ENCODE measurements at places on chromosomes 16 and 17.

GRCh38 chr17:73157521-73157890 lies 7.3 kb upstream of the SSTR2 start:
- DNase-seq = no peak

GRCh38 chr17:19495828-19496528 lies 37.7 kb upstream of the SLC47A1 start:
- DNase-seq = no peak

DNA sequence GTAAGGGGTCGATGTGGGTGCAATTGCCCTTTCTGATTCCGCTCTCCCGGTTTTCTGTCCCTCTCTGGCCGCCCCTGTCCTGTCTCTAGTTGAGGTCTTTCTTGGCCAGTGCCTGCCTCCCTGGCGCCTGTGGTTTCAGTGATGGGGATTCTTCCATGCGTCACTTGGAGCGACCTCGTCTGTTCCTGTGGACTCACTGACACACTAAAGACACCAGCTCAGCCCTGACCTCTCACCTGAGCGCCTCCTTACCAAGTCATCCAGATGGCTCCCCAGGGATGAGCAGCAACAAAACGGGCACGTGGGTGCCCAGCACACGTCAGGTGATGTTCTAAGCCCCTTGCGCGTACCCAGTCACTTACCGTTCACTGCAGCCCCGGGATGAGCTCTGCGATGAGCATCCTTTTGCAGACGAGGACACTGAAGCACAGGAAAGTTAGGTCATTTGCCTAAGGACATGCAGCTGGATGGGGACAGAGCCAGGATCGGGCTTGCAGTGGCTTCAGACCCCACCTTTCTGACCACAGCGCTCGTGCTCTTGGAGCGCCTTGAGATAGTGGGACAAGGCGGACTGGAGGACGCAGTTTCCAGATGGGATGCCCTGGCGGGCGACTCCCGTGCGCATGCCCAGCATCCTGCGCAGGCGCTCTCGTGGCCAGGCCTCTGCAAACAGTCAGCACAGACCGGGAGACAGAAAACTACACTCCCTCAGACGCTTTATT lies 11.5 kb upstream of the LGALS3BP start:
- DNase-seq = no peak

DNA sequence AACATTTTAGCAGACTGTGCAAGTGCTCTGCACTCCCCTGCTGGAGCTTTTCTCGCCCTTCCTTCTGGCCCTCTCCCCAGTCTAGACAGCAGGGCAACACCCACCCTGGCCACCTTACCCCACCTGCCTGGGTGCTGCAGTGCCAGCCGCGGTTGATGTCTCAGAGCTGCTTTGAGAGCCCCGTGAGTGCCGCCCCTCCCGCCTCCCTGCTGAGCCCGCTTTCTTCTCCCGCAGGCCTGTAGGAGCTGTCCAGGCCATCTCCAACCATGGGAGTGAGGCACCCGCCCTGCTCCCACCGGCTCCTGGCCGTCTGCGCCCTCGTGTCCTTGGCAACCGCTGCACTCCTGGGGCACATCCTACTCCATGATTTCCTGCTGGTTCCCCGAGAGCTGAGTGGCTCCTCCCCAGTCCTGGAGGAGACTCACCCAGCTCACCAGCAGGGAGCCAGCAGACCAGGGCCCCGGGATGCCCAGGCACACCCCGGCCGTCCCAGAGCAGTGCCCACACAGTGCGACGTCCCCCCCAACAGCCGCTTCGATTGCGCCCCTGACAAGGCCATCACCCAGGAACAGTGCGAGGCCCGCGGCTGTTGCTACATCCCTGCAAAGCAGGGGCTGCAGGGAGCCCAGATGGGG lies 3.1 kb downstream of the GAA start:
- no peak for DNase-seq

DNA sequence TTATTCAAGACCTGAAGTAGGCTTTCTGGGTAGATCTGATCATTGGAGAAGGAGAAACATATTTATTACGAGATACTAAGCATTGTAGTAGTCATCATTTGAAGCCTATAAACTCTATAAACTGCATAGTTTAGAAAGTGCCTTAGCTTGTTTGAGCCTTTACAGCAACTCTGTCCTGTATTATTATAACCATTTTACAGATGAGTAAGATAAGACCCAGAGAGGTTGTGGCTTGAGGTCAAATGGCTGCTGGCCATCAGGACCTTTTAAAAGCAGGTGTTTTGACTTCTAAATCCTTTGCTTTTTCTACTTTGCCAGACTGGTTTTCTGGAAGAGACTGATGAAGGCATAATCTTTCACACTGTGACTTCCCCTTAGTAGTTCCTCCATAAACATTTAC lies 7.1 kb downstream of the USP10 start:
- no peak for DNase-seq

DNA sequence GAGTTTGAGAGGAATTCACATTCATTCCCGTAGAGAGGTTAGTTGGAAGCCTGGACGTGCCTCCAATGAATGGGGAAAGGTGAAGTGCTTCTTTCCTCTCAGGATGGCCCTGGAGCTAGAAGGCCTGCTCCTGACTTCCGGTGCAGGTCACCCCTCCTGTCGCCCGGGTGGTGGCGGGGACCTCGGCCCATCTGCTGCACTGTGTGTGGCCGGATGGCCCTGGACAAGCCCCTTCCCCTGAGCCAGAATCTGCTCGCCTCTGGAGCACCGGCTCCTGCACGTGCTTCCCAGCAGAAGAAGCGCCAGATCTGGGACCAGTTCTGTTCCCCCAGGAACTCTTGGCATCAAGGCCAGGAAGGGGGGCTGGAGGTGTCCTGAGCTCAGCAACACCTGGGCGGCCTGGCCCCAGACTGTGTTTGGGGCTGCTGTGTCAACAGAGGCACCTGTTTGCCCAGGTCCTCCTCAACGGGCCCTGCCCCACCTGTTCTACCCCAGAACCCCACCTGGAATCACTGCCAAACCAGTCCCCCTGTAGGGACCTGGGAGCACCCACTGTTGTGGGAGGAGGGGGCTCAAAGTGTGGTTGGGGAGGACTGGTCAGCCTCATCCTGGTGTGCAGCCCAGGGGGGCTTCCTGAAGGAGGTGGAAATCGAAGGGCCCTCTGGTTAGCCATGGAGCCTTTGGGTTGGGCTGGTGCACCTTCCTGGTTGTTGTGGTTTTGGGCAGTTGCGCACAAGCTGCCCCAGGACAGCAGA lies 5.1 kb upstream of the PERCC1 start:
- DNase-seq = no peak

DNA sequence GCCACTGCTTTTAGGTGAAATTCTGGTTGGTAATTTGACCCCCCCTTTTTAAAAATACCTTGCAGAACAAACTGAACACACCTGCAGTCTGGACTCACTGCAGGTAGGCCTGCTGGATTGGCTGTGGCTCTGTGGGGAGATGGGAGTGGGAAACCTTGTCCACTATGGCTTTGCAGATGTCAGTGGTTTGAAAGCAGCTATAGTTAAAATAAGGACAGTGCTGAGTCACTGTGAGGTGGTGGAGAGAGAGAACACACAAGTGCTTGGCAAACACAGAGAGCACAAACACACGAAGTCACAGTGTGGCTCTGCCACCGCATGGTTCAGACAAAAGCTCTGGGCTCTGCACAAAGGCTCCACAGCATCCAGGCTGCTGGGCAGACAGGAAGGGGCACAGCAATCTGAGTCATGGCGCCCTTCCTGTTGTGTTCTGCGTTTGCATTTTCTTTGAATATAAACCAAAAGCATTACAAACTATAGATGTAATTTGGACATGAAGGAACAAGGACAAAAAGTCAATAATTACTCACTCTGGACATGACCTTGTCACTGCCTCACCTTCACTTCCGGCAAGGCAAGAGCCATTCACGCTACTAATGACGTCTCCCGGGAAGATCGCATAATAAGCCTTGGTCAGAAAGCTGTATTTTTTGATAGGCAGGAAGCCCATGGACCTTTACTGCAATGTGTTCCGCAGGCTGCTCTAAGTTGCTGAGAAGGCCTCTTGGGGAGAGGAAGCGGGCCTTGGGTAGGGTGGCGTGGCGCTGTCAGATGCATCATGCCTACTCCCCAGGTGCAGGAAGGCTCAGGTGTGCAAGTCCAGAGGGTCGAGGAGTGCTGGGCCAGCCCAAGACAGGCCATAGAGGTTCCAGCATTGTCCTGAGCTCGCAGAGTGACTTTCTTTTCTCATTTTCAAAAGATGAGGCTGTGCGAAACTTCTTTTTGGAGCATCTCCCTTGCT lies 60.1 kb upstream of the MED9 start:
- no peak for DNase-seq

DNA sequence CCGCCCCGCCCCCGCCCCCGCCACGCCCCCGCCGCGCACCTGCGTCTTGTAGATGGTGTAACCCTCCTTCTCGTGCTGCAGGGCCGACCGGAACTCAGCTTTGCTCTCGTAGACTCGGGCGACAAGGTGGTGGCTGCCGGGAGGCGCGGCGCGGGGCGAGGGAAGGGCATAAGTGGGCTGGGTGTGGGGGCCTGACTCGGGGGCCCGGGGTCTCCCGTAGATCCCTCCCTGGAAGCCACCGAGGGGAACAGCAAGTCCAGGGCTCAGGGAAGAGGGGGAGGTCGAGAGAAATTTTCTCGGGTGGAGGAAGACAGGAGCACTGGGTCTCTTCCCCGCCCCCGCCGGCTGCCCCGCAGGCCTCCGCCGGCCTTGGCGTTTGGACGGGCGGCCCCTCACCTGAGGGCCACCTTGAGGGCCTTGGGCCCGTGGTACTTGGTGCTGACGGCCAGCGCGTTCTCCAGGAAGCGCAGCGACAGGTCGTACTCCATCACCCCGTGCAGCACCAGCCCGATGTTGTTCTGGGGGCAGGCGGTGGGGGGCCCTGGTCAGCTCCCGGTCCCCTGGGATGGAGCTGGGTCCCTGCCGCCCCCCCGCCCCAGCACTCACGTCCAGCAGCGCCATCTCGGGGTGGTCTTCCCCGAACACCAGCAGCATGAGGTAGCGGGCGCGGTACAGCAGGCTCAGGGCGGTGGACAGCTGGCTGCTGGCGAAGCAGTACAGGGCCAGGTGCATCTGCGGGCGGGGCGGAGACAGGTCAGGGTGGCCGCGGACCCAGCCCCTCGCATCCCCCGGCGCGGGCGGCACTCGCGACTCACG lies 19.4 kb downstream of the CLUH start:
- no peak for DNase-seq

- no peak for DNase-seq
These were observed 385.5 kb downstream of the SEC14L1 start for GRCh38 chr17:77526259-77526711.

GRCh38 chr16:49524216-49524946 lies 150.8 kb downstream of the C16orf78 start:
- no peak for DNase-seq

DNA sequence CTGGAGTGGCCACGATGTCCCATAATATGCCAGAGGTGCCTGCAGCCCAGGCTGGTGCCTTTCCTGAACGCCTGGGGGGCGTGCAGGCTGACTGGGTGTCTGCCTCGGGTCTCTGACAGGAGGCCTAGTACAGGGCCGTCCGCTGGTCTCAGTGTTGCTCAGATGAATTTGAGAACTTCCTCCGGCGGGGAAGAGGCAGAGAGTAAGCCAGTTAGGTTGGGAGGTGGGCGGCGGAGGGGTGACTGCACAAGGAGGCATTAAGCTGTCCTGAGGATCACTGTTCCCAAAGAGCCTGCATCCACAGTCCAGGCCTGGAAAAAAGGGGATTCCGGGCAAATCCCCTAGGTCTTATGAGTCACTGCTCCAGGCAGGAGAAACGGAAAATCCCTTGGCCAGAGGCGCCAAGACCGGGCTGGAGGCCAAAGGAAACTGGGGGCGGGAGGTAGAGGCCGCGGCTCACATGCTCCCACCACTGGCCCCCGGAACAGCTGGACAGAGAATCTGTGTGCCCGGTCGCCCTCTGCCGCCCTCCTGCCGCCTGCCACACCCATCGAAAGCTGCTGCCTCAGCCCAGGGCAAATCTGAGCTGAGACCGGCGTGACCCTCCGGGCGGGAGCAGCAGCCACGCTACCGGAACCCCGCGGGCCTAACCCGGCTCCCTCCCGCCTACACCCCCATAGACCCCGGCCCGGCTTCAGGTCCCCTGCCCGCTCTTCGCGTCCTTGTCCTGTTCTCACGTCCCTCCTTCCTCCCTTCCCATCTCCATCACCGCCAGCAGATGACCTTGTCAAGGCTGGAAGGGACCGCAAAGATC lies 1.2 kb downstream of the TRIM47 start:
- DNase-seq = peak; percentile 14

- DNase-seq = no peak
These were observed 56.5 kb upstream of the ERN1 start for GRCh38 chr17:64186171-64187092.

GRCh38 chr17:66711401-66711800 lies 123.5 kb upstream of the CACNG5 start:
- no peak for DNase-seq

GRCh38 chr16:30757316-30757715 lies 4.5 kb downstream of the CFAP119 start:
- DNase-seq = no peak

- no peak for DNase-seq
These were observed 490.5 kb upstream of the CA10 start for GRCh38 chr17:52648995-52649394.

GRCh38 chr16:57801809-57802340 lies 416 bp downstream of the KIFC3 start:
- DNase-seq = no peak

DNA sequence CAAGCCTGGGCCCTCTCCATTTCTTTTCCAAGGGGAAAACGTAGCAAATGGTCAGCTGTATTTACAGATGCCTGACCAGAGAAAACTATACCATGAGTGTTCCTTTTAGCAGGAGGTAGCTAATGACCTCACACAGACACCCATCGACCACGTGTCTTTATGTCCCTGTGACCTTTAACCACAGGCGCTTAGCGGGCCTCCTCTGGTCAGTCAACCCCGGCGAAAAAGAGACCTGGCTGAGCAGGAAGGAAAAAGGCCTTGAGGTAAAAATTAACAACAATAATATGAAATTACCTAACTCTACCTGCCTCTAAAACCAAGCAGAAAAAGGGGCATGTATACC lies 9.1 kb downstream of the NUDT16L1 start:
- DNase-seq = no peak

- no peak for DNase-seq
These were observed 15.4 kb downstream of the HS3ST3B1 start for GRCh38 chr17:14316126-14316832.

GRCh38 chr17:47297661-47298400 lies 25.9 kb upstream of the EFCAB13 start:
- DNase-seq = no peak

- DNase-seq = no peak
These were observed 6.5 kb upstream of the CACNA1H start for GRCh38 chr16:1146409-1146808.

GRCh38 chr16:63241497-63242028 lies 1205.3 kb upstream of the CDH8 start:
- no peak for DNase-seq

DNA sequence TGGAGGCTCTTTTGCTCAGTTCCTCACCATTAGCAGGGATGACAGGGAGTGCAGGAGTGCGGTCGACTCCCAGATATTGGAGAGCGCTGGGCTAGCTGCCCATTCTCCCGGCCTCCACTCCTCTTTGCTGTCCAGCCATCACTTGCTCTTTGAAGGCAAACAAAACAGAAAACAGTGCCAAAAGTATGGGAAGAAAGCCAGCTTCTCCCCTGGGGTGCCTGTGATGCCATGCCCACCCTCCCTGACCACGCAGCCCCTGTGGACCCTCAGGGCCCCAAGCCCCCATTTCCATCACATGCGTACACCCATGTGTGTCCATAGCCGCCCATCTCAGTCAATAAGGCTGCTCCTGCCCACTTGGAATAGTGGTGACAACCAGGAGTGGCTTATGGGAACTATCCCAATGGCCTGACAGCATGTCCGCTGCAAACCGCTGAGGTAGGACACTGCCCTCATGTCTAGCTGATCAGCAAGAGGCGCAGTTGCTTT lies 30.0 kb downstream of the MAPT start:
- DNase-seq = no peak
